SHP77 (cell line): ENCODE measurements at places on chromosomes 7 and 10.

DNA sequence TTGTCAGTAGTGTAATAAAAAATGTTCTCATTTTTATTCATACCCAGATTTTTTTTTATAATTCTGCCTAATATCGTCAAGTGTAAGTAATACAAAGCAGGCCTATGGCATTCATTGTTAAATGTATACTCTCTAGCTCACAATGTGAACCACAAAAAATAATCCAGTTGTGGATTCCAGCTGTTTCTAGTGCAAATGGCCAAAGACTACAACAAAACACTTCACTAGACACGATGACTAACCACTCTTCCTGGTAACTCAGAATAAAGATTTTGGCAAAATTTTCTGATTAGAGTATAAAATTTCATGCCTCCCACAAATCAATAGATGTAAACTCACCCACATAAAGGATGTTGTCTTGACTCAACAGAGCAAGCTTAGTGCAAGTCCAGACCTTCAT is 396.6 kb downstream of the DGKB start:
- DNase-seq = no peak

GRCh38 chr10:23337616-23338015 is 7.0 kb downstream of the C10orf67 start:
- no peak for DNase-seq

DNA sequence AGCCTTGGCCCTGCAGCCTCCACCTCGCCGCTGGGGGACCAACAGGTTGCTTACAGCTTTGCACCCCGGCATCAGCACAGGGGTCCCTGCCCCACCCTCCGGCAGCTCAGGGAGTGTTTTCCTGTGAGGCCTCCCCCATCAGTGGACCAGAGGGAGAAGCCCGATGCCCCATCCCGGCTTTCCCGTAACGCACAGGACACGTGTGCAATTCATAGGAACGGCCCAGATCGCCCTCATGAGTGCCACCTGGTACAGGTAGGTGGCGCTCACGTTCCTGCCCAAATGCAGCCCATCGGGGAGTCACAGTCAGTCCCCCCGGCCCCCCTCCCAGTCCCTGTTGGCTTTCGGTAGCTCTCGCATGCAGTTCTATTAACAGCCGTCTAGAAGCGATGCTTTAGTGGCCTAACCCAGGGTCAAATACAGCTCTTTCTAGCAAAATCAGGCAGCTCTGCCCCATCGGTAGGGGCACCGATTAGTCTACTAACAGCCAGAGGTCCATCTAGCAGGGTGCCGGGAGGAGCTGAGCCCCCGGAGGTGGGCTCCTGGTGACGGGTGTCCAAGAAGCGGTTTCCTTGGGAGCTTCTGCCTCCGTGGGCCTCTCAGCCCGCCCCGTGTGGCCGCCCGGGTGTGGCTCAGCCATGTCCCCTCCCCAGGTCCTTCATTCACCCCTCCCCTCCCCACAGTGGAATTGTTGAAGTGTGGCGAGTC is 48.4 kb upstream of the GTF2IRD1 start:
- DNase-seq = no peak

DNA sequence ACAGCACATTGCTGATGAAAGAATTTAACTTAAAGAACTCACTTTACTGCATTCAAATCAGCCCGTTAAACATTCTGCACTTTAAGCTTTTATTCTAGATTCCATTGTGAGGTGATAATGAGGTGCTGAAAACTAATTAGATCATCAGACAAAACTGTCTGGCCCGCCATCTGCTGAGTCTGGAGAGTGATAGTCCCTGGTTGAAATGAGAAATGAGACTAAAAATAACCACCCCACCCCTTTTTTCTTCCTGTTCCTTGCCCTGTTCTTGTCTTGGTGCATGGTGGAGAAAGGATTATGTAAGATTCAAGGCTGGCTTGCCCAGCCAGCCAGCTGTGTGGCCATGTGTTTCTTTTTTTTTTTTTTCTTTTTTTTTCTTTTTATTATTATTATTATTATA is 277.0 kb upstream of the COBL start:
- DNase-seq = no peak

GRCh38 chr7:69808391-69808790 is 210.1 kb downstream of the AUTS2 start:
- no peak for DNase-seq

- DNase-seq = no peak
These were observed 68.5 kb downstream of the LRRC4 start for GRCh38 chr7:127962589-127963361.
